IMR-90 (cell line): ENCODE measurements at places on chromosomes 2 and 18. TPM values are rescaled to one million over a fixed set of nuclear protein-coding genes. Genes with fewer than 3 reads are reported as not detected.
A peak's percentile ranks its signal among the peaks of the same experiment; 100 is the strongest.

SMYD5 gene
- 16.9 and 17.8 TPM in 2 replicates for polyA plus RNA-seq

MEIS1 gene
- polyA plus RNA-seq = 51.8 and 54.4 TPM in 2 replicates

DNA sequence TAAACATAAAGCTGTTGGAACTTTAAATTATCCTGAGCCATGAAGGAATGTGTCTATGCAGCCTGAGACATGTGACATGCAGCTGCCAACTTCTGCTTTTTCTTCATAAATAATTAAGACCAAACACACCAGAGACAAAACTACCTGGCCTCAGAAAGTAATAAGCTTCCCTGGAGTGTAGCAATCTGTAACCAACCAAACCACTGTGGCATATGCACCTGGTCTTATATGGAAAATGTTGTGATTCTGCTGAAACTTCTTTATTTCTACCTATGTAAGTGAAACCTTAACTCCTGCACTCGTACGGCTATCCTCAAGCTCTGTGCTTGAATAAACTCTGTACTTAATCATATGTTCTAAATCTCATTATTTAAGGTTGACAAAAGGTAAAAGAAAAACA, 515.0 kb downstream of the TMEM182 start:
- no peak for DNase-seq

DNA sequence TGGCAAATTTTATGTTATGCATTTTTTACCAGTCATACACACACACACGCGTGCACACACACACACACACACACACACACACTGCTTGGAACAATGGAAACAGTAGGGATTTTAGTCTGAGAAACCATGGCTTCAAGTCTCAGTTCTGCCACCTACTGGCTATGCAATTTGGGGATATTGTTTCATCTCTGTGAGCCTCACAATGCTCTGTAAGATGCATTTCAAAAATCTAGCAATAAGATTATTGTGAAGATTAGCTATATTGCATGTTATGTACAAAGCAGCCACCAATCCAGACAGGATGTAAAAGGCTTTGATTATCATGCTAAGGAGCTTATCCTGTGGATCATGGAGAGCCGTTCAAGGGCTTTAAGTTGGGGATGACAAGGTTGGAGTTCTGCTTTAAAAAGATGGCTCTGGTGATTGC, 401.4 kb downstream of the NBAS start:
- DNase-seq = peak; percentile 66

DNA sequence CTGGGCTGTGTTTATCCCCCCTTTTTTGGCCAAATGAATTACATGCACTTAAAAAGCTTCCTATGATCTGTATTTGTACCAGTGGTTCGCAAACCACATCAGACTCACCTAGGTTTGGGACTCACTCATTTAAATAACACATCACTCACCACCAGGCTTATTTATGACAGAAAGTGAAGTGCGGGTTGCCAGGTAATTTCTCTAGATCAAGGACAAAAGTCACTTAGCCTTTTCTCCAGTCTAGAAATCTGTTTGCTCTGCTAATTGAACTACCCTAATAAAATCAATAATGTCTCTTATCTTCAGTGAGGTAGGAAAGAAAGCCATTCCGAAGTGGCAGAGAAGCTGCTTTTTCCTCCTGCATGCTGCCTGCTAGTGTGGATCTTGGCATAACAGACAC, 88.1 kb upstream of the SLC8A1 start:
- DNase-seq = no peak

ERMN gene
- not detected in 2 replicates for polyA plus RNA-seq

TTC31 gene
- polyA plus RNA-seq = 18.8 and 20.5 TPM in 2 replicates

RAB11FIP5 gene
- polyA plus RNA-seq = 34.5 and 36.0 TPM in 2 replicates

CYRIA gene
- polyA plus RNA-seq = 1.1 and 1.7 TPM in 2 replicates
